HCT116 (cell line): ENCODE measurements at places on chromosomes 6 and 20. TPM values are rescaled to one million over a fixed set of nuclear protein-coding genes. Genes with fewer than 3 reads are reported as not detected.

DNA sequence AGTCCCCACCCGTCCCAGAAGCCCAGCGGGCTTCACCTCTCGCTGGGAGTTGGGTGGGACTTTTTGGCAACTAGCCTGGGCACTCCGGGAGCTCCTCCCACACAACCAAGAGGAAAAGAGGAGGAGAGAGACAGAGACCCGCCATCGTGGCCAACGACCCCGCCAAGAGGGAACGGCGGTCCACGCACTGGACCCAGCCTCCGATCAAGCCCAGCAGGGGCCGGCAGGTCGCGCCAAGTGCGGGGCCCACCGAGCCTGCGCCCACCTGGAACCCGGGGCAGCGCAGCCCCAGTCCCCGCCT lies 3.0 kb upstream of the TMEM14C start:
- no peak for DNase-seq

- no peak for DNase-seq
Measured at GRCh38 chr20:54474046-54474445, 1.3 kb upstream of the DOK5 start.

Gene NKX2-2
- total RNA-seq: not detected

Gene DAAM2
- total RNA-seq: not detected

DNA sequence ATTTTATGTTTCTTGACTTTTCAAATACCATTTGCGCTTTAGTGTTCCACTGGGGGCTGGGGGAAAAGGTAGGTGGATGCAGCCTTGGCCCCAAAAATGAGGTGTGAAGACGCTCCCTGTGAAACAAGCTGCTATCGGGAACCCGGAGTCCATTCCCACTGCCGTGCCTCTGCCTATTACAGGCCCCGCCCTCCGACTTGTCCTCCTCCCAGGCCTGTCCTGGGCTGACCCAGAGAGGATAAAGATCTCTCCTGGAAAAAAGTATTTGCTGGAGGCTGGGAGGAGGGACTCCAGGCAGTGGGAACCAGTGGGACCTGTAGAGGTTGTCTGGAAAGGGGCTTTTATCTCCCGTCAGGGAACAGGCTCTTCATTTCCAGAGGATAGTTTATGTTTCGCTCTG lies 215.0 kb downstream of the SLC24A3 start:
- no peak for DNase-seq

GRCh38 chr6:107625264-107625663 lies 135.3 kb downstream of the SOBP start:
- no peak for DNase-seq

Gene OR2J1
- not detected for total RNA-seq

DNA sequence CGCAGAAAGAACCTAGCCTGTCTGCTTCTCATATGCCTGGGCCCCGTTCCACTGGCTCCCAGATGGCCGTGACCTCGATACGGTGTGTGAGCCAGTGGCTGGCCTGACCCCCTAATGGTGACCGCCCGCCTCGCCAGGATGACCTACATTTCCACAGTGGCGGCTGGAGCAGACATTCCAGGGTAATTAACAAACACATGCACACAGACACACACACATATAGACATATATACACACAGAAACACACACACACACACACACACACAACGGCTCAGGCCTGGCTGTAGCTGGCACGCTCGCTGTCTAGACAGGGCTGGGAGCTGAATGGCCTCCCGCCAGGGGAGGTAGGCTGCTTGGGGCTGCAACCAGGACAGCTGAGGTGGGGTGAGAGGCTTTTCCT lies 227.1 kb downstream of the ANKRD60 start:
- no peak for DNase-seq

- DNase-seq: peak; percentile 65
Measured at GRCh38 chr20:5395932-5396727, 79.4 kb upstream of the PROKR2 start.

Gene PBOV1
- total RNA-seq: not detected

Gene EEF1A2
- 454 TPM for total RNA-seq

DNA sequence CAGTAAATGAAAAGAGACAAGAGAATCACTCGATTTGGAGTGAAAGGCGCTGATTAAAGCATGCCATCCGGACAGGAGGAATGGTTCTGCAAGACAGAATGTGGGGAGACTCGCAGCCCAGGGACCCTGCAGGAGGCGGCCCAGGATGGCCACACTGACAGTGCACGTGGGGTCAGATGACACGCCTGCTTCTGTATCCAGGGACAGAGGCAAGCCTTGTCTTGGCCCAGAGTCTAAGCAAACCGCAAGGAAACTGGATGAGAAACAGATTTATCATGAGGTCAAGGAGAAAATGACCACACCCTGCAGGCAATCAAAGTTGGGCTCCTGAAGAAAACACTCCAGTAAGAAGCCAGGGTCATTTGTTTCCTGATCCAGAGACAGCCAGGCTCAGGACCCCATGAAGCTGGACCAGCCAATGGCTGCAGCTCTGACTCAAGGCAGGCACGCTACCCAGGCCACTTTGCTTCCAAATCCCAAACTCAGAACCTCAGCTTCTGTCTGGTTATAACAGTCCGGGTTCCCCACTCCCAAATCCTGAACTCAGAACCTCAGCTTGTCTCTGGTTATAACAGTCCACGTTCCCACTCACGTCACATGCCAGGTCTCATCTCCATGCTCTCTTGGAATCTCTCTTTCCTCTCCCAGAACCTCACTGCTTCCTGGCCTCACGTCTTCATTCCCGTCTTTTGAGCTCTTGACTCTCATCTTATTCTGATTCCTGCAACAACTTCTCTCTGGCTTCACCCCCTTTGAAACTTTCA lies 144.9 kb upstream of the THBS2 start:
- DNase-seq: no peak

DNA sequence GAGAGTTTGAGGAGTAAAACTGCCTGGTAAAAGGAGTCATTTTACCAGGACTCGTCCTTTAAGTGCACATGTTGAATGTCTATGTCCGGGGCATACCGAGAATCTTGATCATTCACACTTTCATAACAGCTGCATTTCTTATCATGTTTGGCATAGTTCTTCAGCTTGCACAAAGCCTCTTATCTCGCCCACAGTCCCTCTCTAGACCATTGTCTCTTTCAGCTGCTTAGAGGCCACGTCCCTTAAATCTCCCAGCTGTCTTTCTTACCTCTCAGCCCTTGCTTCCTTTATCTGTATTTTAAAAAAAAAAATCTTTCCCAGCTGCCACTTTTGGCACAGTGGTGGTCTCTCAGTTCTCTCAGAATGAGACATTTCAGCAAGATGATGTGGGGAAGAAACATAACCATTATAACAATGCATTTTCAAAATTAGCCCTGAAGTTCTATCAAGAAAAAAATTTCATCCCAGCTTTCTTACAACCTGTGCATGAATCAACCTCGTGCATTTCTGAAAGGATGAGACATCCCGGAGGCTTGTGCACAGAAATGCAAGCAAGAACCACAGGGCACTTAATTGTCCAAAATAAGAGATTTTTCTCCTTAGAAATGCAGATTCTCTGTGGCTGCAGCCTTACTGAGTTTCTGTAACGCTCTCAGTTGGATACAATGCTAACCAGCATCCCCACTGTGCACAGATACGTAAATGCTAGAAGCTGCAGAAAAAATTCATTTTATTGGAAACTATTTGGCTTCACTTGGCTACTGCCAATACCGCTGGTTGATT lies 24.2 kb downstream of the RBM24 start:
- DNase-seq: no peak

GRCh38 chr6:105483492-105483891 lies 80.6 kb upstream of the PREP start:
- no peak for DNase-seq

DNA sequence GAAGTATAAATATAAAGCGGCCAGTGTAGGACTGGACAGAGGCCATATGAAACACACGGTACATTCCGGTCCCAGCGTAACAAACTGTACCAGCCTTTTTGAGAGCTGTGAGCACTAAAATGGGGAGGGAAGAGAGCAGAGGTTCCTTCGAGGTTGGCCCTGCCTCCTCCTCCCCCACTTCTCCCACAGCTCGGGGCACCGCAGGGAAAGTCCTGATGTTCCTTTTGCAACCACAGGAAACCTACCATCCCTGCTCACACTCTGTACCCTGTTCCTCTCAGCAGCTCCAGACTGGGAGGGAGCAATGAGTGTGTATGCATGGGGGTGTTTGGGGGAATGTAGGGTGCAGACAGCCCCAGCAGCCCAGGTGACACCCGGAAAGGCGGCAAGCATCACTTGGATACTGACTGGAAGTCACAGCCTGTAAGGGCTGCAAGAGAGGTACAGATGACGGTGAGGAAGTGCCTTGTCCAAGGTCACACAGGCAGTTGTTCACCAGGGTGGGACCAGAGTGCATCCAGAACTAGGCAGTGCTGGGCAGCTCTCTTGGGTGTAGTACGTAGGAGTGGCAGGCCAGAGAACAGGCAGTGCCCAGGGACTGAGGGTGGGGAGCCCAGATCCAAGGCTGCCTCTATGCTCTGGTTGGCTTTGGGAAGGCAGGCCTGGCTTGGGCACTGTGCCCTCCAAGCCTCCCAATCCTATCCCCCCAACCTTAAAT lies 11.0 kb upstream of the ARMC12 start:
- DNase-seq: no peak

GRCh38 chr6:3355011-3355357 lies 96.2 kb downstream of the PSMG4 start:
- DNase-seq: no peak

Gene OLIG3
- not detected for total RNA-seq

DNA sequence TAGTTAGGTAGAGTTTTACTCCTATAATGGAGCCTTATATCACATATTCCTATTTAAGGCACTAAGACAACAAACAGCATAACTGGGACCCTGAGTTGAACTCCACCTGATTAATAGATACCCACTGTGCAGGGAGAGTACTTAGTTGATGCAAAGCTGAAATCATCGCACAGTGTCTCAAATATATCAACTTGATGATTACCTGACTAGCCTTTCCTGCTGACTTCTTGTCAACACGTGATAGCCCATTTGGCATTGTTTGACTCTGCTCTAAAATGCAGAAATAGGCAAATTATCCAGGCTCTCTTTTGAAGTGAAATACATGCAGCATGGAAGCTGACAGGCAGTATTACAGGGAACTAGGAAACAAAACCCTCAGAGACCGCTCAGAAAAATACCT lies 154.6 kb upstream of the HDAC2 start:
- no peak for DNase-seq

- DNase-seq: no peak
Measured at GRCh38 chr20:37920679-37921322, 17.9 kb downstream of the VSTM2L start.

DNA sequence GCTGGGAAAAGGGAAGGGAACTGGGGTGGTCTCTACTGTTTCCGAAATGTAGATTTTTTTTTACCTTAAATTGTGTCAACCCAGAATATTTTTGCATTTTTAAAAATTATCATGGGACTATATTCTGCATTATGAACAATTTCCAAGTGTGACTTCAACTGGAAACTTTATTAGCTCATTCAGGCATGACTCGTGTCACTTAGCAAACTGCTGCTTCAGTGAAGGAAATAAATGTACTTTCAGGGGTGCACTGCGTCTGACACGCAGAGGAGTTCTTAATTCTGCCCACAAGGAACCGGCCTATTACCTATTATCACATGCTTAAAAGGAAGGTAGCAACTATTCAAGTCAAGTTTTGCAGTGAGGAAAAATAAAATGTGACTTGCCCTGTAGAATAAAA lies 291.3 kb upstream of the PRDM1 start:
- DNase-seq: no peak

DNA sequence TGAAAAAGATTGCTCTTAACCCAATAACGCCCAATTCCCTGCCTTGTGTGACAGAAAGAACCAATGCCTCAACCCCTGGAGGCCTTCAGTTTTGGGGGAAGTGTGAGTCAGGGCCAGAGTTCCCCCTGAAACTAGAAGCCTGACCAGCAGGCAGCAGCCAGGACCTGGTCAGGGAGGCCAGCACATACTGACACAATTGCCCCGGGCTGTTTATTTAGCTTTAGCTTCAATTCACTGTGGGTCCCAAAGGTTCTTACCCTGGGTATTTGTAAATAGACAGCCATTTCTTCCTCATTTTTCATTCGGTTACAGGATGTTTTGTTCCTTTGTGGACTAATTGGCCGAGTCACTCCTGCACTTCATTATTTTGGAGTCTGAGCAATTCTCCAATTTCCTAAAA lies 195.6 kb downstream of the PKHD1 start:
- no peak for DNase-seq

Gene ACTL10
- 0.22 TPM for total RNA-seq
